Right atrium auricular region (tissue), 2 donors: ENCODE measurements at places on chromosomes 3 and 15. TPM values are rescaled to one million over a fixed set of nuclear protein-coding genes. Genes with fewer than 3 reads are reported as not detected.
A peak's percentile ranks its signal among the peaks of the same experiment; 100 is the strongest.

- no peak overlapping the region for H3K4me3 ChIP-seq
- H3K27ac ChIP-seq = peak overlapping the region; percentile 89
- no peaks in the 10 kb centered on the region for H3K4me1 ChIP-seq
- DNase-seq = no peak
- no peaks in the 10 kb centered on the region for H3K27me3 ChIP-seq
Measured at GRCh38 chr15:84826369-84826823, 9.2 kb downstream of the ALPK3 start.

DNA sequence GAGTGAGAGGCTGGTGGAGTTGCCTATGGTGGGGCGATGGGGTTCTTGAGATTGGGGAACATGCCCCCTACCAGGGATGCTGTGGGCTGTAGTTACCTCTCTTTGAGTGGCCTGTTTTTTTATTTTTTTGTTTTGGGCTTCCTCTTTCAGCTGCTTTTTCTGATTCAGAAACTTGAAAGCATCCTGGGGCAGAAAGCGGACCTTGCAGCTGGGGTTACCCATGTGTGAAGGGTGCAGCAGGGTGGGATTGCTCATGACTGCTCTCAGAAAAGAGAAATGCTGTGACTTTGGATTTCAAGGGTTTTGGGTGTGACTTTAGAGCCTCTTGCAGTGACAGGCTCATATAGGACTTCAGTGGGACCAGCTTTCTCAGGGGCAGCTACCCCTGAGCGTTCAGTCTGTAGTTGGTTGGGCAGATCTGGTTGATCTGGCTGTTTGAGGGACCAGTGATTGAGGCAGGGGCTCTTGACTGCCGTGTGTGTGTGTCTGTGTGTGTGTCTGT, 1.8 kb downstream of the LIMD1 start:
- peaks cover 7% of the 10 kb centered on the region for H3K36me3 ChIP-seq
- H3K27ac ChIP-seq = peak overlapping the region; percentile 91
- DNase-seq = no peak
- no peaks in the 10 kb centered on the region for H3K4me1 ChIP-seq
- H3K4me3 ChIP-seq = peak overlapping the region; percentile 68

DNA sequence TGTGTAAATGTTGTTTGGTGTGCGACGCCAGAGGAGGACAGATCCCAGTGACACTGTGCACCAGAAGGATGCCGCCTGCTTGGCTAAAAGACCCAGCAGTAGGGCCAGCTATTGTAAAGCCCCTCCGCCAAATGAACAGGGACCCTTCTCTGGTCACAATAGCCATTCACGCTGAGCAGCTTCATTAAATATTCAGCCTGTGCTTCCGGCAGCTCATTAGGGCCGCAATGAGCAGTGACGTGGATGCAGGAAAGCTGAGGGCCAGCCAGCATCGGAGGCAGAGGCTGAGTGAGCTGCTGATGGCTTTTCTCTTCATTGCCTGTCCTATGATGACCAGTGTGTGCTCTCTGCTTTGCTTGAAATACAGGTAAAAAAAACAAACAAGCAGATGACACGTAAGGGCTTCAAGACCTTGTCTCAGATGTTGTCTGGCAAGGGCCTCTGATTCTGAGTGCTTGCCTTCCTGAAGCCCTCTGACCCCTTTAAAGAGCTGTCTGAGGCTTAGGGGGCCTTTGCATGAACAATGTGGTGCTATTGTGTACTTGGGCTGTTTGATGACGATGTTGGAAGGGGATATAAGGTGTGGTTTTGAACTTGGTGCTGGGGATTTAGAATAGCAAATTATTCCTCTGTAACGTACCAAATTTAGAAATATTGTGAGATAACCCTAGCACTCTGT, 130.4 kb downstream of the FEZF2 start:
- no peaks in the 10 kb centered on the region for H3K36me3 ChIP-seq
- H3K4me3 ChIP-seq = no peak overlapping the region
- H3K27ac ChIP-seq = no peak overlapping the region
- DNase-seq = no peak

- H3K36me3 ChIP-seq = no peaks in the 10 kb centered on the region
- no peak overlapping the region for H3K4me3 ChIP-seq
- H3K27ac ChIP-seq = no peak overlapping the region
- H3K27me3 ChIP-seq = no peaks in the 10 kb centered on the region
Measured at GRCh38 chr3:101879623-101880284, 30.4 kb downstream of the NFKBIZ start.

NANOGP8 gene
- not detected for total RNA-seq

LMLN gene
- 3.9 TPM for total RNA-seq

UROC1 gene
- not detected for total RNA-seq
